Fibroblast of skin of right biceps (primary cell): ENCODE measurements at places on chromosomes 2 and 18.
A peak's percentile ranks its signal among the peaks of the same experiment; 100 is the strongest.

GRCh38 chr2:83470928-83471327, 988.2 kb downstream of the SUCLG1 start:
- DNase-seq: no peak

DNA sequence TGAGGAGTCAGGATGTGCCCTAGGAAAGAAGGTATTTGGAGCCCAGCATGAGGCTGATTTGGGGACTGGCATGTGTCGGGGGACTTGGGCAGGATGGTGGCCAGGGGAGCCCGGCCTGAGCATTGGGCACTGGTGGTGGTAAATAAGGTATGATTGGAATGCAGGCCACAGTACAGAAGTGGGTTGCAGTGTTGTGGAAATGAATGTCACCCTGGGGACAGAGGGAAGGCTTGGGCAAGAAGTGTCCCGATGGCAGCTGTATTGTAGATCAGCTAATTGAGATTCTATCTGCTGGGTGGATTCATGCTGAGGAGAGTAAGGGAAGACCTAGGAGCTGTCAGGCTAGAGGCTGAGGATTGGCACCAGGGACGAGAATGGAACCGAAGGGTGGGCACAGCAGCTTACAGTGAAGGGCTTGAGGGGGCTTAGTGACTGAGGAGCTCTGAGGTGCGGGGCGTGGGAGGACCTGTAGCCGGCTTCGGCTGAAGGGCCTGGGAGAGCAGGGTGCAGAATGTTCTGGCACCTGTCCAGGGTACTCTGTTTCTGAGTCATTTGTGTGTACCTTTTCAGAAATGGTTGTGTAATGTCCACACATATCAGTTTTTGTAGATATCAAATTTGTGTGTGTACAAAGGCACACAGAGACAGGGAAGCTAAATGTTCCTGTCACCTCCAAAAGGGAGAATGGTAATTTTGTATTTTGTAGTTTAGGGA, 170.2 kb downstream of the PRKCE start:
- peak; percentile 44 for DNase-seq

- DNase-seq: no peak
Observed at GRCh38 chr2:145495590-145495989, 975.7 kb upstream of the ZEB2 start.

DNA sequence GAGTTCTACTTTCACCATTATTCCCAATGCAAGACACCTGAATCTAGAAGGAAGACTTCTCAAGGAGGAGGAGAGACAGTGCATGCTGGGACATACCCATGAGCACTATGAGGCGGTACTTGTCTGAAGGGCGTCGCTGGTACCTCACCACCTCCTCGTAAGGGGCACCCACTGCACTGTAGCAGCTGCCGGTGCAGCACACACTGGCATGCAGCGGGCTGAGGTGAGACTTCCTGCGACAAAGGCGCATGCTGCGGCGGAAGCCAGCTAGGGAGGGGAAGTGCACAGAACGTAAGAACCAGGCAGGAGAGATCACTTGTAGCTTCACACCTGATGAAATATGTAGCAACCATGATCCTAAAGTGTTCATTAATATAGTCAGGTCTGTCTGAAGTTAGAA, 12.8 kb upstream of the TMEM237 start:
- no peak for DNase-seq
